Naive thymus-derived CD4-positive, alpha-beta T cell (primary cell): ENCODE measurements at places on chromosomes 7 and 10.
A peak's percentile ranks its signal among the peaks of the same experiment; 100 is the strongest.

GRCh38 chr7:33669251-33669670 lies 236.1 kb upstream of the BMPER start:
- no peak for DNase-seq

- DNase-seq = no peak
Measured at GRCh38 chr7:132436121-132436520, 140.1 kb downstream of the PLXNA4 start.

DNA sequence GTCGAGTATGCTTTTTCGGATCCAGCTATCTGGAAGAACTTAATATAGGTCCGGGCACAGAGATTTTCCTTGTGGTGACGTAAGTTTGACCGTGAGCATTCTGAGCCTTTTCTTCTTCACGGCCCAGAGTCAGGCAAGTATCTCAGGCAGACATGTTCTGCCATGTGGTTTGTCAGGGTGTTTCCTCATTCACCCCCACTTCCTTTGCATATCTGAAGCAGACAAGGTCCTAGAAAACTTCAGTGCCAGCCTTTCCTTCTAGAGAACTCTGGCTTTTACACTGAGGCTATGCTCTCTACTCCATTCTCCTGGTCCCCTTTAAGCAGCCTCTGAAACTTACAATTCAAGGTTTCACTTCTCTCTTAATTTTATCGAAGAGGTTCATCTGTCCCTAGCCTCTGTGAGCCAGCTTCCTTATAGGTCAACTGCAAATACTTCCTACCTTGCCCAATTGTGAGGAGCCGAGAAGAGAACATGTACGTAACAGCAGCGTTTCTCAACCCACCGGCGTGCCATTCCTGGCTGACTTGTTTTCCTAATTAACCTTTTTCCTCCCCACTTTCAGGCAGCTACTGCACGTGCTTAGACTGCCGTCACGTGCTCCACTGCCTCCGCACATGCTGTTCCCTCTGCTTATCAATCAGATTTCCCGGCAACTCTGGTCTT lies 47.3 kb downstream of the CDCA7L start:
- DNase-seq = peak; percentile 59

GRCh38 chr10:90381468-90381867 lies 476.4 kb downstream of the HTR7 start:
- no peak for DNase-seq

GRCh38 chr10:29635711-29636144 lies 957 bp upstream of the SVIL start:
- no peak for DNase-seq

- no peak for DNase-seq
Measured at GRCh38 chr10:28459453-28460144, 73.3 kb upstream of the WAC start.

DNA sequence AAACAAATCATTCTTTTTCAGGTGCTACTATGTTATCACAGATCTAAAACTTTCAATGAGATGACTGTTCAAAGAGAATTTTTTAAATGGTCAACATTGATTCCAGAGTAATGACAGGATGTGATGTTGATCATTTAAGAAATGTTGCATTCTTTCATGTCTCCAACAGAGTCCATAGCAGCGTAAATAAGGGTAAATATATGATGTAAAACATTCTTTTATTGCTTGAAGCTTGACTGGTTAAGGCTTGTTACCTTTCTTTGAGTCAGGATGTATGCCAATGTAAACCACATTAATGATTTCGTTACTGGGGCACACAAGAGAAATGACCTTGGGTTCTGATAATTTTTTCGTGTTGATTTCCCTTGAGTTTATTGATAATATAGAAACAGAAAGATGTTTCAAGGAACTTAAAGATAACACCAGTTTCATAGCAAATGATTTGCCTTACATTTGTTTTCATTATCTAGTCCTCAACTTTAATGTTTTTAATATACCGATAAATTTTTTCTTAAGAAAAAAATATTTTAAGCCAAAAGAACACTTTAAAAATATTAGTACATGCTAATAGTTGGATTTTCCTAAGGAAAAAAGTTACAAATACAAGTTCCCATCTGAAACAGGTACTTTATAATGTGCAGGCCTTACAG lies 3.5 kb downstream of the STK17A start:
- peak; percentile 65 for DNase-seq

DNA sequence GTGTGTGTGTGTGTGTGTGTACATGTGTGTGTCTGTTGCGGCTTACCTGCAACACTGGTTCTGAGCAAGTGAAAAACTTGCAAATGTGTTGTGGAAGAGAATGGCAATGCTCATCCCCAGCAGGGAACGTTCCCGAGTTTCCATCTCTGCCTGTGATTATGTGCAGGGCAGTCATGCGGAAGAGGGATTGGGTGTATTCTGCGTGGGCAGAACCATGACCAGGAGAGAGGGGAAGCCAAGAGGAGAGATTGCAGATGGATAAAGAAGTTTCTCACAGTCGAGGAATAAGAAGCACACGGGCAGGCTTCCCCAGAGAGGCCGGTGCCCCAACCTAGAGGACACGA lies 99.9 kb downstream of the CTBP2 start:
- DNase-seq = no peak

DNA sequence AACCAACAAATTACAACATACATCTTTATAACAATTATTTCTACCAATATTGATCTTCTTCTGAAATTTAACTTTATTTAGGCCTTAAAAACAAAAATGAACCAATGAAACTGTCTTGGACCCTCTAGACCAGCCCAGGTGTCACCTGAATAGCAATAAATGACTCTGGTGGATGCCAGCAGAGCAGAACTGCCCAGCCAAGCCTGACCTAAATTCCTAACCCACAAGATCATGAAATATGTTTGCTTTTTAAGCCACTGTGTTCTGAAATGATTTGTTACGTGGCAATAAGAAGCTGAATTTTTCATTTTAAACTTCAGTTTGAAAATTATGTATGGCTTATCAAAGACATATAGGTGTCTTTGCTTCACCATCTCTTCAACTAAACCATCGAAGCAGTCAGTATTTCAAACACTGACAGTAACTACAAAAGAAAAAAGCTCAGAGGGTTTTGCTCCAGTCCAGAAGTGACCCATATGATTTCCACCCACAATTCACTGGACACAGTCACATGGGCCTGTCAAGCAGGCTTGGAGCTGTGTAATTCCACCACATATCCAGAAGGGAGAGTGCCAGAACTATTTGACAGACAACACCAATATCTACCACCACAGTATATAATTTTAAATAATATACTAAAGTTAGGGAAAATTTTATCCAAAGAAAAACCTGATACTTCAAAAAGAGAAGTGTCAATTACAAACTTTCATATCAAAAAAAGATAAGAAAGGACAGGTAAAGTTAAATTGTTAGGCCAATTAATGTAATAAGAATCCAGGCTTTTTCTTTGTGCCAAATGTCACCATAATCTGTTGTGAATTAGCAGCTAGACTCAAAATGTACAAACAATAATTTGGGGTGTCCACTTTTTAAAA lies 94.5 kb downstream of the KMT2C start:
- peak; percentile 7 for DNase-seq

GRCh38 chr10:43305876-43306275 lies 39.0 kb upstream of the RASGEF1A start:
- no peak for DNase-seq

DNA sequence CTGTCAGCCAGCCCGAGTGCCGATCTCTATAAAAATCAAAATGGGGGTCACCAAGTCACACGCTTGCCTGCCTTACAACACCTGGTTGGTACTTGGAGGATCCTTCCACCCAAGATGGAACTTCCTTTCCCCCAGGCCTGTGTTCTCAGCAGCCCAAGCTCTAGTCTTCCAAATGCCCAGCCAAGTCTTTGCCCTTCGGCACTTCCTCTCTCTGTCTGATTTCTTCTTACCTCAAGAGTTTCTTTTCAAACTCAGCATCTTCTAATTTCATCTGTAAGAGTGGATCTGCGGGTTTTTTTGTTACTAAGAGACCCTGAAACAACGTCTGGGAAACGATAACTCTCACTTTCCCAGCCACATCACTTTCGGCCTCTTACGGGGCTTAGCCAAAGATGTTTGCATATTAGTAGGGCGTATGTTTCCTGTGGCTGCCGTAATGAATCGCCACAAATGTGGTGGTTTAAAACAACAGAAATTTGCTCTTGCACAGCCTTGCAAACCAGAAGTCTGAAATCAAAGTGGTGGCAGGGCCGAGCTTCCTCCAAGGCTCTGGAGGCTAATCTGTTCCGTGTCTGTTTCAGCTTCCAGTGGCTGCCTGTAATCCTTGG lies 219.9 kb downstream of the TCF7L2 start:
- DNase-seq = no peak

DNA sequence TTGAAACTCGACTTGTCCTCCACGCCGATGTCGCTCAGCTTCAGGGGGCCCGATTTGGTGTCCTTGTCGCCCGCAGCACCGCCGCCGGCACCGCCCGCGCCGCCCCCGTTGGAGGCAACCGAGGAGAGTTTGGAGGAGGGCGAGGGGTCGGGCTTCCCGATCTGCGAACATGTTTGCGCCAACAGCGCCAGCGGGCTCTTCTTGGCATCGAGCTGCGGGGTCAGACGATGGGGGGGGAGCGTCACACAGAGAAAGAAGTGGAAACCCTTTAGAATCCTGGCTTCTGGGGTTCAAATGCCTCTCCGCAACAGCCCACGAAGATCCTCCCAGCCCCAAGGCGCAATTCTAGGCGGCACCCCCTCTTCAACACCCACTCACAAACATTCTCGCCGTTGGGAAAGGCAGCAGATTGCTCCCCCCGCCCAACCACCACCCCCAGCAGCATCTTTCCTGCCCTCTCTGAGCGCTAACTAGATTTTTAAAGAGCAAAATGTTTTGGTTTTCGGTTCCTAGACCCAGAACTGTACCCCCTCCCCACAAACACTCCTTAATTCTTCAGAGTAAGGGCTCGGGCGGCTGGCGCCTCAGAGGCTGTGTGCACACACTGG lies 1.3 kb downstream of the ZNF503 start:
- no peak for DNase-seq

DNA sequence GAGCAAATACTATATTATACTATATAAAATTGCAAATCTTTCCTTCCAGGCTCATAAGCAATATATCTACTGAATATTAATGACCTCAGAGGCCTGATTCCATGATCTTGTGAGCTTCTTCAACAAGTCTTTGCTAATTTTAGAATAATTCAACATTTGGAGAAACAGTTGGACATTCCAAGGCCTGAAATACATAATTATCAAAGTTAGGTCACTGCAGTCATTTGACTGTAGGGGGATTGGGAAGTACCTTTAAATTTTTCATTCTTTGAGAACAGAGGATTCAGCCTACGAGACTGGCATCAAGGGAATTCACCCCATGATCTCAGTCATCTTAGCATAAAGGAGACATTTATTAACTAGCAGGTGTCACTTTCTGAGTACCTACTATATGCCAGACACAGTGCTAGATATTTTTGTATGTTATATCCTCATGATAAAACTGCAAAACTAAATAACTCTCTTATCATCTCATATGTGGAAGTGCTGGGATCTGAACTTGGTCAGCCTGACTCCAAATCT lies 85.4 kb downstream of the DOCK4 start:
- no peak for DNase-seq

DNA sequence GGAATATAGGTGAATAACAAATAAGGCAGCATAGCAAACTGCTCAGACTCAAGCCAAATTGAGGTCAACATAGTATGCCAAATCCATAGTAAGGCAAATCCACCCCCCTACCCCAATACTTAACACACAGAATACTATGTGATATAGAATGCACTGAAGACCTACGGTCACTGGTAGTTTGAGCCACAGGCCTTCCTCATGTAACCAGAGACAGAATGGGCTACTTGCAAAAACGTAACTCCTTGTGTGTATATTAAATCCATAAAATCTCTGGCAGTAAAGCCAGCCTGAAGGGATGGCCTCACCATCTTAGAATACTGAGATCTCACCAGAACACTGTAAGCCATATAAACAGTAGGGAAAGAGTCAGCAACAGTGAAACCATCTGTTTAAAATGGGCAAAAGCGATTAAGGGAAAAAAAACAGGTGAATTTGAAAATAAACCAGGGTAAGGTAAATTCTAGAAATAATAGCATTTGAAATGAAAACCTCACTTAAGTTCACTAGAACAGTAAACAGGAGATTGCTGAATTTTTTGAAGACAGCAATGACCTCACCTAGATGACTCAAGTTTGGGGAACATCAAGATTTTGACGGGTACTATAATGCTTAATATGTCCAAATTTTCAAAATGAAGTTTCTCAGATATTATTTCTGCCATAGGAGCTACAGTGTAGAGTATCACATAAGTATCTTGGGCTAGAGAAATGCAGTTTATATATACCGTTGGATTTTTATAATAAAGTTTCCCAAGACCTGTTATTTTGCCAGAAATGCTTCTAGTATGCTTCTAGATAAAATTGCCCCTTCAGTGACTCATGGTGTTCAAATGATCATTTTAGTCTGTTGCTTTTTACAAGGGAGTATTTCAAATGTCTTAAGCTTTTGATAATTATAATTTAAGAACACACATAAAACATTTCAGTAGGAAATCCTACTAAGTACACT lies 13.9 kb downstream of the HNRNPA2B1 start:
- no peak for DNase-seq

DNA sequence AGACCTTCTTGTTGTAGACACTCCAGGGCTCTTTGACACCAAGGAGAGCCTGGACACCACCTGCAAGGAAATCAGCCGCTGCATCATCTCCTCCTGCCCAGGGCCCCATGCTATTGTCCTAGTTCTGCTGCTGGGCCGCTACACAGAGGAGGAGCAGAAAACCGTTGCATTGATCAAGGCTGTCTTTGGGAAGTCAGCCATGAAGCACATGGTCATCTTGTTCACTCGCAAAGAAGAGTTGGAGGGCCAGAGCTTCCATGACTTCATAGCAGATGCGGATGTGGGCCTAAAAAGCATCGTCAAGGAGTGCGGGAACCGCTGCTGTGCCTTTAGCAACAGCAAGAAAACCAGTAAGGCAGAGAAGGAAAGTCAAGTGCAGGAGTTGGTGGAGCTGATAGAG lies 5.5 kb downstream of the GIMAP7 start:
- DNase-seq = peak; percentile 17

DNA sequence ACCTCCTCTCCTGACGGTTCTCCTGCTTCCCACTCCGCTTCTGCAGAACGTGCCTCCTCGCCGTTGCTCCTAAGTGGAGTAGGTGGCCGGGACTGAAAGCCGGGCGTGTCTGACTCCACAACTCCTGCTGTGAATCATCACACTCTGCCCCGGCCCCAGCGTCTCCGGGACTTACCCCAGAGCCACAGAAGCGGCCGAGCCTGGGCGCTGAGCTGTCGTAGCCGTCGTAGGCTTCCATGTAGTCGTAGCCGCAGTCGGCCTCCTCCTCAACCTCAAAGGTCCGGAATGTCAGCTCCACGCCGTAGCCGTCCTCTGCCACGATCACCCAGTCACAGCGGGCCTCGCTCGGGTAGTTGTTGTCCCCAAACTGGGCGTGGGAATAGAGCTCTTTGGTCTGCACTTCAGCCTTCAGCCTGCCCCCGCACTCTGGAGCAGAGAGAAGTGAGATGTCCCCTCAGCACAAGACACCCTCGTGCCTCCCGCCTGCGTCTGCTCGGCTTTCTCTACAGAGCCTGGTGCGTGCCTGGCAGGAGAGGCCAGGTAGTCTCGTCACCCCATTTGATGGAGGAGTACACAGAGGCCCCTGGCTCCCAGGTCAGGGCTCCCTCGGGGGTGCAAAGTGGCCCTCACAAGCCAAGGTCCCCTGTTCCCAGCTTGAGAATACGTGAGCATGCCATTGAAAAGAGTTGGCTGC lies 11.2 kb upstream of the OPALIN start:
- DNase-seq = no peak

- no peak for DNase-seq
Measured at GRCh38 chr10:23358357-23358756, 13.8 kb upstream of the C10orf67 start.
